ENCODE measurements at places on chromosomes 2 and 18.

GRCh38 chr2:26243470-26244308 lies 743 bp downstream of the HADHA start:
- DNase-seq, result no peak

GRCh38 chr2:173053043-173053699 lies 22.5 kb upstream of the MAP3K20 start:
- DNase-seq, result no peak

GRCh38 chr18:39105104-39105503 lies 1539.5 kb upstream of the CELF4 start:
- no peak for DNase-seq

GRCh38 chr2:48107326-48107925 lies 201.1 kb upstream of the FBXO11 start:
- no peak for DNase-seq

- no peak for DNase-seq
These were observed 107.2 kb upstream of the CAPN13 start for GRCh38 chr2:30914456-30914855.

- no peak for DNase-seq
These were observed 64.7 kb downstream of the LYPD6B start for GRCh38 chr2:149103081-149103620.

GRCh38 chr2:238425979-238426567 lies 654 bp upstream of the ASB1 start:
- DNase-seq, result no peak

- DNase-seq, result no peak
These were observed 1594.5 kb upstream of the PIK3C3 start for GRCh38 chr18:40360558-40360957.

DNA sequence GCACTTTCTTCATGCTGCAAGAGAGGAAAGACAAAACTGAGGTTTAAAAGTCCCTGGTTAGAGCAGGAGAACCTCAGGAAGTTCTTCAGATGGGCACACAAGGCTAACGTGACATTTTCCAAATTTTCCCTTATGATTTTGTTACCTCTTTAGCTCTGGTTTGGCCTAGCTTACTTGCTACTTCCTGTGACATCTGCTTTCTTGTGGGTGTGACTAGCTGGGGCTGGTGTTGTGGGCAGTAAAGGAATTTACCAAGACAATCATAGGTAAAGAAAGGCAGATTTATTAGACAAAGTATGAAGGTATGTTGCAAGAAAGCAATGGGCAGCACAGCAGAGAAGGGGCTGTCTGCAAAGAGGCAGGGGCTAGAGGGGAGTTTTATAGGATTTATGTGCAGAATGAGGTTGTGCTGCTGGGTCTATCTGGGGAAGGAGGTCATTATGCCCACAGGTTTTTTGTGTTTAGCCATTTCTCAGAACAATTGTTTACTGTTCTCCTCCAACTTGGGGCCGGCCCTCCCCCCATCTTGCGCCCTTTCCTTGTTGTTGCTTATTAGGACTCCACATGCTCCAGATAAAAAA lies 6.7 kb upstream of the TNP1 start:
- DNase-seq, result no peak

Data from stimulated activated CD4-positive, alpha-beta T cell treated with anti-CD3 and anti-CD28 coated beads, Interleukin-15, amount 100 ng/mL, for 1 hour (primary cell).